GM10248 (cell line): ENCODE measurements at places on chromosomes 13 and 19.

GRCh38 chr19:511101-511851 lies 4.0 kb downstream of the TPGS1 start:
- DNase-seq: peak; percentile 45

GRCh38 chr13:97319113-97319720 lies 97.1 kb downstream of the MBNL2 start:
- DNase-seq: no peak

- DNase-seq: peak; percentile 16
Measured at GRCh38 chr19:13428352-13428751, 77.9 kb downstream of the CACNA1A start.

- no peak for DNase-seq
Measured at GRCh38 chr13:102940143-102940542, 94.3 kb downstream of the ERCC5 start.

GRCh38 chr19:5587661-5588060 lies 19.9 kb upstream of the TINCR start:
- no peak for DNase-seq
